ENCODE measurements at places on chromosomes 6 and 20.

GRCh38 chr6:113457198-113457597, 399.9 kb upstream of the MARCKS start:
- DNase-seq: no peak

GRCh38 chr6:155260686-155261085, 3.1 kb upstream of the CLDN20 start:
- no peak for DNase-seq

DNA sequence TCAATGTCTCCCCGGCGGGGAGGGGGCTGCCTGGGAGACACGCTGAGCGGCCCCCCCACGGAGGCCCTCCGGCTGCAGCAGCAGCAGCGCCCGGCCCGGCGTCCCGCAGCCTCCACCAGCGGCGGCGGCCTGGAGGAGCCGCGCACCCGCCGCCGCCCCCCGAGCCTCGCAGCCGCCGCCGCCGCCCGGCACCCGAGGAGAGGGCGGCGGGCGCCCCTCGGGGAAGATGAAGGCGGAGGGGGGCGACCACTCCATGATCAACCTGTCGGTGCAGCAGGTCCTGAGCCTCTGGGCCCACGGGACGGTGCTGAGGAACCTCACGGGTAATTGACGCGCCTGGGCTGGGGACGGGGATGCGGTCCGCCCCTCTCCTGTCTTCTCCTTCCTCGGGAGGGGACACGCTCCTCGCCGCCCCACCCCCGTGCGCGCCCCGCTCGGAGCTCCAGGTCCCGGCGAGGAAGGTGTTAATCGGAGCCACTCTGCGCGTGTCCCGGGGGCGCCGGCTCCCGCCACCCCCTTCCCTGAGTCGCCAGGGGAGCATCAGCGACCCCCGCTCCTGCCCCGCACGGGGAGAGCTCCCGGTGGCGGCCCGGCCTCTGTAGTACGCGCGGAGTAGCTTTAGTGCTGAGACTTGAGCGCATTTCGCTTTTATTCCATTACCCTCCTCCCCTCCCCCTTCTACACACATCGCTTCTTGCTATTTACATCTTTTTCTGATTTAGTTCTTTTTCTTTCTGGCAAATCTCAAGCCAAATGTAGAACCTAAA, 686 bp downstream of the TMEM170B start:
- DNase-seq: peak; percentile 47

DNA sequence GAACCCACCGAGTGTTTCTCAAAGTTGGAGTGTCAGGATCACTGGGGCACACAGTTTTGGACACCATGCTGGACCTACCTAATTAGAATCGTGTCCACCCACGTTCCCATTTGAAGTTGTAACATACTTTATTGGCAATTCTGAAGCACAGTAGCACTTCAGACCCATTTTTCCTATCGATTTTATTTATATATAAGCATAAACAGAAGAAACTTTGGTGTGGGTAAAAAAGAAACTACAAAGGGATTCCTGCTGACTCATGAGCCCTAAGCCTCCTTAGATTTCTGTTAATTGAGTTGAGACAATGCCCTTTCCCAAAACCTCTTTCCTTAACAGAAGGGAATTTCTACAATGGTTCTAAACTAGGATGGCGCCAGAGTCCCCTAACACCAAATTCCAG, 398.0 kb downstream of the CDKAL1 start:
- no peak for DNase-seq

DNA sequence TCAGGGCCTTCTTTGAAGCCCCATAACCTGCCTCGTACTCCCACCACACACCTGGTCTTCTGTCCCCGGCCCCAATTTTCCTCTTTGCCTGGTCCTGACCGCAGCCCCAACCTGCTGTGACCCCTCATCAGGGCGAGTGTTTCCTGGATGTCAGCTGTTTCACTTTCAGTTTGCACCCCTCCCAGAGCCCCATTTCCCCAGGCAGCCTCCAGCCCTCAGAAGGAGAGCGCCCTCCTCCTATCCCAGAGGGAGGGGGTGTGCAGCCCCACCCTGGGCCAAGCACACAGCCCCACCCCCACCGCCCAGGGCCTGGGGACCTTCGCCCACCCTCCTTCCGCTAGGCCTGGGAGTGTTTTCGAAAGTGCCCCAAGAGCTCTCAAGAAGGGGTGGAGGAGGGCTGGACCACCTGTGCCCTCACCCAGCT, 1.5 kb downstream of the BAK1 start:
- DNase-seq: no peak

GRCh38 chr6:98957450-98957849, 9.7 kb upstream of the FBXL4 start:
- DNase-seq: no peak

DNA sequence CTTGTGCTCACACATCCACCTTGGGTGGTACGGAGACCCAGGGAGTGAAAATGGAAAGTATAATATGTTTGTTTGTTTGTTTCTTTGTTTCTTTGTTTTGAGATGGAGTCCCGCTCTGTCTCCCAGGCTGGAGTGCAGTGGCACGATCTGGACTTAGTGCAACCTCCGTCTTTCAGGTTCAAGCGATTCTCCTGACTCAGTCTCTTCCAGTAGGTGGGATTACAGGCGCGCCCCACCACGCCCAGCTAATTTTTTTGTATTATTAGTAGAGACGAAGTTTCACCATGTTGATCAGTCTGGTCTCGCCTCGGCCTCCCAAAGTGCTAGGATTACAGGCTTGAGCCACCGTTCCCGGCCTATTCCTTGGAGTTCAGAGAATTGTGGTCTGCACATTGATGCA, 115.4 kb downstream of the TRIM27 start:
- DNase-seq: no peak

- DNase-seq: no peak
These were observed 2.5 kb downstream of the DIDO1 start for GRCh38 chr20:62923669-62924441.

GRCh38 chr6:25713824-25714223, 40.7 kb upstream of the SLC17A4 start:
- no peak for DNase-seq

- no peak for DNase-seq
These were observed 157.5 kb upstream of the TBX18 start for GRCh38 chr6:84921891-84922290.

GRCh38 chr20:32902456-32903420, 44.0 kb downstream of the EFCAB8 start:
- no peak for DNase-seq

- DNase-seq: no peak
These were observed 400.1 kb downstream of the NKAIN2 start for GRCh38 chr6:124203812-124204167.

GRCh38 chr6:114995526-114995925, 652.7 kb upstream of the HS3ST5 start:
- no peak for DNase-seq

DNA sequence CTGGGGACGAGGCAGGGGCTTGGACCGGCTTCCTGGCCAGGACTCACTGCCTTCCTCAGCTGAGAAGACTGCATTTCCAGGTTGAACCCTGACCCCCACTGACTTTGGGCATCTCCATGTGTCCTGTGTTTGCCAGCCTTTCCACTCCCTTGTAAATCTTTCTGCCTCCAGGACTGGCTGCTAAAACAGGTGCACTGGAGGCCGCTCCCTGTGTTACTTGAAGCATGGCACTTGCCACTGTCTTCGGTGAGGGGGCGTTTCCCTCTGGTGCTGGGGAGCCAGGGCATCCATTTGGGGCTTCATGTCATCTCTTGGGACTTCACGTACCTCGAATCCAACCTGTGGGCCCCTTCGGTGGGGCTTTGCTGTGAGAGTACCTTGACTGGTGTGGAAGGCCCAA, 6.7 kb upstream of the RBM38 start:
- DNase-seq: no peak

DNA sequence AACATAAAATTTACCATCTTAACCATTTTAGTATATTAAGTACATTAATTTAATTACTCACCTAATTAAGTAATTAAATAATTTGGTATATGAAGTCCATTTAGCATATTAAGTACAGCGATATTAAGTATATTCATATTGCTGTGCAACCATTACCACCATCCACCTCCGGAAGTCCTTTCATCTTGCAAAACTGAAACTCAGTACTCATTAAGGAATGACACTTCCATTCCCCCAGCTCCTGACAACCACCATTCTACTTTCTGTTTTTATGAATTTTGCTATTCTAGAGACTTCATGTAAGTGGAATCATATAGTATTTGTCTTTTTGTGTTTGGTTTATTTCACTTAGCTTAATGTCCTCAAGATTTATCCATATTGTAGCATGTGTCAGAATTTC, 61.1 kb upstream of the GTSF1L start:
- DNase-seq: no peak

DNA sequence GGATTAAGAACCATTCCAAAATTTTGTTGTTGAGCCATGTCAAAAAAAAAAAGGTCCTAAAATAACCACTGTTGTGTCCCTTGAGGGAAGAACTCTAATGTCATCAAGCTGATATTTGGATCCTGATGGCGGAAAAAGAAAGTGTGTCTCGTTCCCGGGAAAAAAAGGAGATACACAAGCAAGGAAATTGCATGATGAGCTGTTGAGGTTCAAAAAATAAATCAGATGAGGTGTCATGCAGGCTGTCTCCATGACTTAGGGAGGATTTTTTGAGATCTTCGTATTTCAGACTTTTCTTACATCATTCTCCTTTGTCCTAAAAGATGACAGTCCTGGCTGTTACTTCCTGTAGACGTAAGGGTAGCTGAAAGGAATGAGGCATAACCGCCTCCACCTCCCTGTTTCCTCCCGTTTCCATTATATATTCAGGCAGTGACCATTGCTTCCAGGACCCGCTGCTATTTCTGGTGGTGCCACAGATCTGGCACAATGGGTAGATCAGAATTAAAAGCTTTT, 117.3 kb upstream of the TNFAIP3 start:
- DNase-seq: no peak

DNA sequence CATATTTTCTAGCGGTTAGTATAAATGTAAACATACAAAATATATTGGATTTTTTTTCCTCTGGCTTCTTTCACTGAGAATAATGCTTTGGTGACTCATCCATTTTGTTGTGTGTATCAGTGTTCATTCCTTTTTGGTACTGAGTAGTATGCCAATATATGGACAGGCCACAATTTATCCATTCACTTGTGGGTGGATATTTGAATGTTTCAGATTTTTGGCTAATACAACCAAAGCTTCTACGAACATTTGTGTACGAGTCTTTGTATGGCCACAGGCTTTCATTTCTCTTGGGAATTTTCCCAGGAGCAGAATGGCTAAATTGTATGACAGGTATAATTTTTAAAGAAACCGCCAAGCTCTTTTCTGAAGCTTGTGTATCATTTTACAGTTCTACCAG, 677.5 kb downstream of the HDGFL1 start:
- no peak for DNase-seq

- no peak for DNase-seq
These were observed 34.0 kb upstream of the PI16 start for GRCh38 chr6:36920546-36920945.

DNA sequence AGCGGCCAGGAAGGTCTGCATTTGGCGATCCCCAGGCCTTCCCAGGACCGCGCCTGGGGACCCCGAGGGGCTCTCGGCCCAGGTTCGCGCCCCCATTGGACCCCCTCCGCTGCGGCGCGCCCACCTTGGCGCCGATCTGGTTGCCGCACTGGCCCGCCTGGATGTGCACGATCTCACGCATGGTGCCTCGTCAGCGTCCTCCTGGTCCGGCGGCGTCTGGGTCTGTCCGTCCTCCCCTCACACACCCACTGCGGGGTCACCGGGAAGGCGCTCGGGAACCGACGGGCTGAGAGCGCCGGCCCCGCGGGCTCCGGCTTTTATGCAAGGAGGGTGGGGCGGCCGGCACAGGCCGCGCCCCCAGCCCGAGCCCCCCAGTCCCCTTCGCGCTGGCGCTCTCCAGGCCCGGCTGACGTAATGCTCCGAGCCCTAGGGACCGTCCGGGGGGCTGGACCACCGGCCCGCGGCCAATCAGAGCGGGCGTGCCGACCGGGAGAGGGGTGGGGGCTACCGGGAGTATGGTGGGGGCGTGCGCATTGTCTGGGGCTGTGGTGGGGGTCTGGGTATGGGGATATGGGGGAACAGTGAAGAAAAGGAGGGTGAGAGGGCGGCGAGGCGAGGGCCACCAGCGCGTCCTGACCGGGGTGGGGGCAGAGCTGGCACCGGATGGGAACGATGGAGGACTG, at the start of gene TUBB2B:
Gene TUBB2B (minus strand): TSS at position 291 of the 683 bp plus-strand sequence. CDS start 110 bp downstream, at position 181.
- DNase-seq: no peak

DNA sequence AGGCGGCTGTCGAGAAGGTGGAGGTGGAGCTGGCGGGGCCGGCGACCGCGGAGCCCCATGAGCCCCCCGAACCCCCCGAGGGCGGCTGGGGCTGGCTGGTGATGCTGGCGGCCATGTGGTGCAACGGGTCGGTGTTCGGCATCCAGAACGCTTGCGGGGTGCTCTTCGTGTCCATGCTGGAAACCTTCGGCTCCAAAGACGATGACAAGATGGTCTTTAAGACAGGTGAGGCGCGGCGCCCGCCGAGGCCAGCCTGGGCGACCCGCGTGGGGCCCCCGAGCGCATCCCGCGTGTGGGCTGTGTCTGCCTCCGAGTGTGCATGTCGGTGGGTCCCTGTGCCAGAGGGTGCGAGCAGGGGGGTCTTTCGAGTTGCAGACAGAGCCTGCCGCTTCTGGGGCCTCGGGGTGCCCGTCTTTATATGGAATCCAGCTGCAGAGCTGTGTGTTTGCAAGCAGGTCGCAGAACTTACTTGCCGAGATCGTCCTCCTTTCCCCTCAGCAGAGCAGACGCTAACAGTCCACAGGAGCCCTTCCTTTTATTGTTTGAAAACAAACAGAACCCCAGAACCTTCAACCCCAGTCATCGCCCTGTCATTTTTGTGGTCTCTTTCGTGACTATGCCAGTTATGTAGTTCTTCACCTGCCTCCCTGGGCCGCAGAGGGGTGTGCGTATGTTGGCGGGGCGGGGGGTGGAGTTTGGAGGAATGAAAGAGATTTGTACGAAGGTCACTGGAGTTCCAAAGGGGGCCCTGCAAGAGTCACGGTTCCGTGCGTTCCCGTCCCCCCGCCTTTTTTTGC, 766 bp downstream of the SLC16A10 start:
- DNase-seq: no peak

DNA sequence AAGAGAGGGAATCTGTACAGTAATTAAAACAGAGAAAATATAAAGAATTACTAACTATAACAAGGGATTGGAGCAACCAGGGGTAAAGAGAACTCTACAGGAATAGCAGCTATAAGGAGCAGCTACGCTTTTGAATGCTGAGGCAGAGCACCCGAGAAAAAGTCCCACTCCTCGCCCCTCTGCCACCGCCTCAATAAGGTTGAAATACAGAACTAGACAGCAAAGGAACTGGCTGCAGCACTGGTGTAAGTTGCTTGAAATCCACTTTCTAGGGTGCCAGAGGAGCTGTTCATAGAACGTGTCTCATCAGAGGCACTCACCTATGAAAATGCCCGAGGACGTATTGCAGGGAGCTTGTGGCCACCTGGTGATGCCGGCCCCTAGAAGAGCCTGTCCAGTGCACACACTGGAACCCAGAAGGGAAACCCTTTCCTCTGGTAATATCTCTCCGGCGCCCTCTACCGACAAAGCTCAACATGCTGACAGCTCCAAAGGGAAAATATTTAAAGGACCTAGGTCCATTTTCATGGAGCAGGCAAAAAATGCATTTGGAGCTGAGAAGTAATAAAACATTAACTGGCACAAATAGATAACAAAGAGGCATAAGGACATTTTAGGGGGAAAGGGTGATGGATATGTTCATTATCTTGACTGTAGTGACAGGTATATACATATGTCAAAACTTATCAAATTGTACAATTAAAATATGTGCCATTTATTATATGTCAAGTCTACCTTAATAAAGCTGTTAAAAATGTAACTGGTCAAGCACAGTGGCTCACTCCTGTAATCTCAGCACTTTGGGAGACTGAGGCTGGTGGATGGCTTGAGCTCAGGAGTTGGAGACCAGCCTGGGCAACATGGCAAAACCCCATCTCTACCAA, 137.4 kb upstream of the HDAC2 start:
- no peak for DNase-seq
